ENCODE measurements at places on chromosomes 5 and 9.

DNA sequence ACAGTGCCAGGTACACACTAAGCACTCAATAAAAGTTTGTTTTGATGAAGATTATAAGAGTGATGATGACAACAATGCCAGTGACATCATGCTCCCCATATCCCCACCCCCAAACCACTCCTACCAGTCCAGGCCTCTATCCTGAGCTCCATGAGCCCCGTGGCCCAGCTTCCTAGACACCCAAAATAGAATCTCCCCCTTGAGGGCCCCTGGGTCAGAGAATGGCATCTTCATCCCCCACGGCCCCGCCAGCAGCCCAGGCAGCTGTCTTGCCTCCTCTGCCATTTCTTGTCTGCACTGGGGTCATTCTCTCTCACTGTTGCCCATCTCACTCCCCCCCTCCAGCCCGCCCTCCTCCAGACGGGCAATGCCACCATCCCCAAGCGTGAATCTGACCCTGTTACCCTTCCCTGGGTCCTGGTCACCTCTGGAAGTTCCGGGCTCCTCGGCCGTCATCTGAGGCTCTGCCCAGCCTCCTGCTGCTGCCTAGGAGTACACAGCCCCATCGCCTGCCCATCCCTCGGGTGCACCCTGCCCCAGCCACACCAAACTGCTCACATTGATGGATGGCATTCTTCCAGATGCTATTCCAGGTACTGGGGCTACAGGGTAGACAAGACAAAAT lies 76.8 kb upstream of the LMX1B start:
- no peak for DNase-seq

- DNase-seq: no peak
These were observed 14.2 kb upstream of the PTPN3 start for GRCh38 chr9:109512170-109512756.

GRCh38 chr9:110143950-110144545 lies 63.9 kb downstream of the C9orf152 start:
- DNase-seq: no peak

DNA sequence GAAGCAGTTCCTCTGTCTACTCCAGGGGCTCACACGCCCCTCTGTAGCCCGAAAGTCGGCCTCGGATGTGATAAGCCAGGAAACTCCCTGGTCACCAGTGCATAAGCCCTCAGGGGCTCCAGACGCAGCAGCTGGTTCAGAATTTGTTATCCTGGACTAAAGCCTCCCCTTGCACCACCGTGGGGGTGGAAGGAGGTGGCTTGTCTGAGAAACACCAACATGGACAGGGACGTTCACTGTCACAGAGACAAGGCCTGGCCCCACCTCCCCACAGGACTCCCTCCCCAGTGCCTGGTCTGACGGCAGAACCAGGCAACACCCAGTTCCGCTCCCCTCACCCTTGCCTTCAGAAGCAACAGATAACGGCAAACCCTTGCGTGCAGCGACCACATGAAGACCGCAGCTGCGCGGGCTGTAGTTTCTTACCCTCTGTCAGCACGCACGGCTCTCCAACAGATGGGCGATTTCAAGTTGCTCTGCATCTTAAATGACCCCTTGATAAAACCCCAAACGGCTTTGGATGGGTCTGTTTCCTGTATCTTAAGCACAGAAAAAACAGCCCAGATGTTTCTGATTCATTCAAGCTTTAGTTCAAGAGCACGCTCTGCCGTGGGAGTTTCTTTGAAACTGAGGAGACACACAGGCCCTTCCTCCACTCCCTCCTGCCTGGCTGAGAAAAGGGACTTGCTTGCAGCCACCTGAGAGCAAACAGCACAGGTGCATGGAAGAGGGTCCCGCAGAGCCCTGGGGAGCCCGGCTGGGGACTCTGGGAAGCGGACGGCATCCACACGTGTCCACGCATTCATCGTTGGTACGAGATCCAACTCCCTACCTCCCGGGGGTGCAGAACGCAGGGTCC lies 44.7 kb upstream of the NKD2 start:
- DNase-seq: no peak

DNA sequence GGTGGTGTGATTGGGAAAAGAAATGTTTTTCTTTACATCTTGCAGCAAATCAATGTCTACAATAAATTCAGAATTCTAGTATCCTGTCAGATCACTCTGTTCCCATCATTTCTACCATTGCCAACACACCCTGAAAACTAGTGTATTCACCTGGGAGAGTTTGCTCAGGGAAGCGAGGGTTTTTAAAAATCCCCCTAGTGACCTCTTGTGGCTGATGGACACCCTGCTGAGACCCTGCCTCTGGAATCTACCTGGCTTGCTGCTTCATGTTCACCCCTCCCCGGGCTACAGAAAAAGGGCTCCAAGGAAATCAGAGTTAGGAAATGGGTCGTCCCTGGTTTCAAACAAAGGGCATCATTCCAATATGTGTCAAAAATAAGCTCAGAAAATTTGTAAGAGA lies 21.4 kb upstream of the ALDOB start:
- no peak for DNase-seq

- no peak for DNase-seq
These were observed 6.0 kb upstream of the RXRA start for GRCh38 chr9:134320126-134320867.

DNA sequence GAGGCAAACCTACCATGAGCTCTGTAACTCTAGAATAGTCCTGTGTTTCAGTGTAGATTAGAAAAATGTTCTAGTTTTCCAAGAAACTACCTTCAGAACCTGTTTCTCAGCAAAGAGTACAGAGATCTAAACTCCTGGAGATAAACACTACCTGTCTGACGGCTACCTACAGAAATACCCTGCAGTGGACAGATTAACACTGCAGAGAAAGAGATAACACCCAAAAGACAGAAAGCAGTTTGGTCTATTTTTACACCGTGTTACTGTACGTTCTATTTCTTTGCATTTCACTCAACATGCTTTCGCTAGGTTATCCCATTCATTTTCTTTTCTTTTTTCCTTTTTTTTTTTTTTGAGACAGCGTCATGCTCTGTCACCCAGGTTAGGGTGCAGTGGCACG lies 11.6 kb downstream of the SCAI start:
- DNase-seq: no peak

DNA sequence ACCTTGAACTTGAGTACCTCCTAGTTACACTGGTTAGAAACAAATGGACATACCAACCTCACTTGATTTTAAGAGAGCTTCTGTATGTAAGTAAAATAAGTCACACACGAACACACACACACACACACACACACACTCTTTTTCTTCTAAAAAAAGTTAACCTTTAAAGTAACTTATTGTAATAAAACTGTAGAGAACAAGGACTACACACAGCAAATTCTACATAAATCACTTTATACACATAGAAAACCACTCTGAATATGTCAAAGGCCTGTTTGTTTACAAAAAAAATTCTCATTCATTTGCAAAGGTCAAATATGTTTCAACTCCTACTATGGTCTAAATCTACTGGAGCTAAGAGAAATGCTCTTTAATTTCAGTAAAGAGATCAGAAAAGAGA lies 29.1 kb downstream of the GIN1 start:
- no peak for DNase-seq

GRCh38 chr5:64269164-64269563 lies 103.5 kb downstream of the RNF180 start:
- no peak for DNase-seq

- no peak for DNase-seq
These were observed 4.5 kb upstream of the LMX1B start for GRCh38 chr9:126609191-126609590.

GRCh38 chr5:158953929-158954534 lies 145.7 kb downstream of the EBF1 start:
- no peak for DNase-seq

DNA sequence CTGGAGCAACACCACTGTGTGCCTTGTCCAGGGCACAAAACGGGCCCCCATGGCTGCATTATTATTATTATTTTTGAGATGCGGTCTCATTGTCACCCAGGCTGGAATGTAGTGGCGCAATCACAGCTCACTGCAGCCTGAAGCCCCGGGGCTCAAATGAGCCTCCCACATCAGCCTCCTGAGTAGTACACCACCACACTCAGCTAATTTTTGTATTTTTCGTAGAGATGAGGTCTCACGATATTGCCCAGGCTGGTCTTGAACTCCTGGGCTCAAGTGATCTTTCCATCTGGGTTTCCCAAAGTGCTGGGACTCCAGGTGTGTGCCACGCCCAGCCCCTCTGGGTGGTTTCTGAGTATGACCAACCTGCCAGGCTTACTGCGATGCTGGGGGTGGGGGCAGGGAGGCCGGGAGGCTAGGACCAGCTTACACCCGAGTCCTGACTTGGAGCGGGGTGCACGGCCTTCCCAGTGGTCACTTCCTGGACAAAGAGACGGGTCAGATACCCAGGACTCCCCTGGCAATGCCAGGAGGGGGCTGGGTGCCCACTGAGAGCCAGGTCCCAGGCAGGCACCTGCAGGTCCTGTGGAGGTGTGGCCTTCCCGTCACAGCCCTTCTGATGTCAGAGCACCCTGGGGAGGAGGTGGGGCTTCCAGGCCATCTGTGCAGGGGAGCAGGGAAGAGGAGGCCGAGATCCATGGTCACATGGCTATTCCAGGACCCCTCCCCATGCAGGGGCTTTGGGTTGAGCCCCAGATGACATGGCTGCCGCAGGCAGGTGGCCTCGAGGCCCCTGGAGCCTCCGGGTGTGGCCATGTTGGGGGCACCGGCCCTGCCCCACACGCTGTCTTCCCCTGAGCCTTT lies 8.3 kb upstream of the NRARP start:
- no peak for DNase-seq

DNA sequence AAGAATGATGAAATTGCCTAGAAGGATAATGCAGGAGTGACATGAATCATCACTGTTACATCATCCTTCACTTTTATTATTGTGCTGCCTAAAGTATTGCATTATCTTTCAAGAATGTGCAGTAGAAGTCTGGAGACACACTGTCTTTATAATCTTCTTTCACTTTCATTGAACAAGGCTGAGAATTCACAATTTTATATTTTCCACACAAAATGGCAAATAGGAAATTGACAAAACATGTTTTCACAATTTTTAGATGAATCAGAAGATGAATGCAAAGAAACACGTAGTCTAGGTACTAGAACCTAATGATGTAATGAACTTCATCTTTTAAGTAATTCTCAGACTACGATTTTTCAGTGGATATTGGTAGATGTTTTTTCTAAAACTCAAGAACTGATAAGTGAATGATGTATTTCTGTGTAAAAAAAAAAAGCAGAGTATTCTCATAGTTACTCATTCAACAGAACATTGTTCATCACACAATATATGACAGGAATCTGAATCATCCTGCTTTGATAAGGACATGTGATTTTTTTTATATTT lies 131.5 kb upstream of the GRHPR start:
- DNase-seq: no peak

GRCh38 chr5:107476783-107477182 lies 194.0 kb downstream of the EFNA5 start:
- no peak for DNase-seq

DNA sequence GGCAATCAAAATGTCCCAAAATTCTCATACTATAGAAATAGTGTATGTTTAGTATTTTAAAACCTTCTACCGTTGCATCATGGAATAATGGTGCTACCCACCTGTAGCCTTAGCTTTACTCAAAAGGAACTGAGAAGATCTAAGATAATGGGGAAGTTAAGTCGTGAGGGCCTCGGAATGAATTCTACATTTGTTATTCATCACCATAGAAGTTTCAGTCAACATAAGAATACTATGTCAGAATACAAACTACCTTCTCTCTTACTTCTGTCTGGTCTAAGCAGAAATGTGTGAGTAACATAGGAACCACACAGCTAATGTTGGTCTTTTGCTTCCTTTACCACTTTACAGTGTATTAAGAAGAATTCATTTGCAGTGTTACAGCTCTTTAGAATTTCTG lies 43.2 kb downstream of the RFK start:
- DNase-seq: no peak

DNA sequence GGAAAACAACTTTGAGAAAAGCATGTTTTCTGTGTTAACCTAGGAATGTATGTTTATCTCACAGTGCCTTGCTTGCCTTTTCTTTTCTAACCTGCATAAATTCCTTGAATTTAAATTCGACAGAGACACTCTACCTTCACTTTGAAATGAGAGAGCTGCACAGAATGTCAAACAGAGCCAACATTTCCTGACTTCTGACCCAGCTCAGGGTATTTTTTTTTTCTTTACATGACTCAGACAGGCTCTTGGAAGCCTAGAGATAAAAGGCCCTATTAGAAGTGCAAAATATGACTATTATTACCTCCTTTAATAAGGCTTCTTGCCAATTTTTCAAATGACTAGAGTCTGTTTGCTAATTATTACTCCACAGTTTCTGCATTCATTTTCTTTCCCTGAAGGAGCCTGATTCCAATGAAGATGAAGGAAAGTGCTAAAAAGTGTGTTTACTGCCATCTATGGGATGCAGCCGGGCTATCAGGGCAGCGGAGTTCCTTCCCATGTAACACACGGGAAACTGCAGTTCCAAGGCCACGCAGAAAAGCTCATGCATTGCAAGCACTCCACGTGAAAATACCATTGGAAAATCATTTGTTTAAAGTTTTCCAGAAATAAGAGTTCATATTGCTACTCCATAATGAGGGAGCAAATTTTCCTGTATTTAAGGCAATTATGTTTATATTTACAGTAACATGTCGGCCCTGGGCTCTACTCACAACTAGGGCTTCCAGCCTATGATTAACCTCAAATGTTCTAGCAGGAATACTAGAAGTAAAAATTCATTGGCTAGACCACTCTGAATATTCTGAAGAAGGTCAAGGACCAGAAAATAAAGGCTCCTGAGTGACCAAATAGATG lies 485.6 kb downstream of the ZSWIM6 start:
- DNase-seq: no peak

DNA sequence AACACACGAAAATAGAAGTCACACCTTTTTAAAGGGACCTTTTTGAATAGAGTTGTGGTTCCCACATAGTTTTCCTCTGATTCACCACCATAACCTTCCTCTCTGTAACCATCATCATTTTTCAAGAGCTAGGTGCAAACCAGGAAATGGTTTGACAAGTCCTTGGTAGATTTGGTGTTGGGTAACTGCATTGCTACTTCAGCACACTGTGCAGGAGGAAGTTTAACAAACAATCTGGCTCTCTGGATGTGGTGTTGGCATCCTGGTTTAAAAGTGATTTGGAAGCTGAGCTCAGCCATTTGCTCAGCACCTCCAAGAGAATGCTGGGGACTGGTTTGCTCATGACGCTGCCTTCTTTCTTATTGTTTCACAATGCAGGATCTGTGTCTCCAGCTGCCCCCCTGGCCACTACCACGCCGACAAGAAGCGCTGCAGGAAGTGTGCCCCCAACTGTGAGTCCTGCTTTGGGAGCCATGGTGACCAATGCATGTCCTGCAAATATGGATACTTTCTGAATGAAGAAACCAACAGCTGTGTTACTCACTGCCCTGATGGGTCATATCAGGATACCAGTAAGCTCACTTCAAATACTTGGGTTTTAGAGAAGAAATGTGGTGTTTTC lies 213.1 kb downstream of the RFK start:
- no peak for DNase-seq

GRCh38 chr5:83026930-83027687 lies 50.1 kb downstream of the TMEM167A start:
- no peak for DNase-seq

- no peak for DNase-seq
These were observed 176.9 kb upstream of the WWC1 start for GRCh38 chr5:168114444-168115017.

All from stimulated activated CD4-positive, alpha-beta T cell treated with anti-CD3 and anti-CD28 coated beads, Interleukin-1b, Interleukin-23, amount 100 ng/mL, for 1 hour (primary cell).